NCI-H2171 (cell line): ENCODE measurements at places on chromosomes 1 and 21.

DNA sequence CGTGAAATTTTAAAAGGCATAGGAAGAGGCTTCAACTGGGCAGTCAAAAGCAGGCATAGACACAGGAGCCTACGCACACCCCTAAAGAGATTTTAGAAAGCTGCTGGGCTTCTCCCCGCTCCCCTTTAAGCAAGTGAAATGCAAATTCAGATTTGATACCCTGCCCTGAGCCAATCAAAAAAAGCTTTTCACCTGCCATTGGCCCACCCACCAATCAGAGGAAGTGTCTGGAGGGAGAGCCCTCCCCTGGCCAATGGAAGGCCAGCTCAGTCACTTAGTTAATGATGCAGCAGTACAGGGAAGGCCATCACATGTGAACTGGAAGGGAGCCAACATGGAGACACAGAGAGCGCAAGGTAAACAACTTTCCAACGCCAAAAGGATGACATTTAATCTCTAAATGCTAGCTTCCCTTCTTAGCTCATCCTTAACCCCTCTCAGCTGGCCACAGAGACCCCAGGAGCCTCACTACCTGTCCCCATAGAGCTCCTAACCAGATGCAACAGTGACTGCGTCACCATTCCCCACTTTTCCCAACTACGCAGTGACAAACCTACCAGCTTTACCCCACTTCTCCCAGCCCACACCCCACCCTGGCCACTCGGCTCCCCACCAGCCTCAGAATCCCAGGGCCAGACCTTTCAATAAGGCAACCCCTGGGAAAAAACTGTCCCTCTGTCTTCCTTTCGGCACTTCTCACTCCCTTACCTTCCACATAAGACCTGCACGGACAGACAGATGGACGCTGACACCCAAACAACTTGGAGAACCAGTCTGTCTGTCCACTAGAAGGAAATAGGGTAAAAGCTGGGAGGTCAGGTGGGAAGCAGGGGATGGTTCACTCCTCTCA, 71.0 kb downstream of the CD46 start:
- no peak for DNase-seq

GRCh38 chr1:233337505-233337904, 10.0 kb downstream of the MAP3K21 start:
- no peak for DNase-seq

DNA sequence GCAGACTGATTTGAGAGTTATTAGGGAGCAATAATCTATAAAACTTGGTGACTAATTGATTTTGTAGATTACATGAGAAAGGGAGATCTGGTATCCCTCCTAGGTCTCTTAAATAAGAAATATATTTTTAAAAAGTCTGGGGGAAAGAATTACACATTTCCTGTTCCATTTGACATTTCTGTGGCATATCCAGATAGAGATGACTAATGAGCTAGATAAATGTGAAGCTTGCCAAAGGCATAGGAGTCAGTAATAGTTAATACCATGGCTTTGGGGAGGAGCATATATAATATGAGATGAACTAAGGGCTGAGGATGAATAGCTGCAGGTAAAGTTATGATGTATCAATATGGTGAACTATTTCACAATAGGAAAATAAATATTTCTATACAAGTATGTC, 663.7 kb downstream of the PTPRC start:
- DNase-seq: no peak

DNA sequence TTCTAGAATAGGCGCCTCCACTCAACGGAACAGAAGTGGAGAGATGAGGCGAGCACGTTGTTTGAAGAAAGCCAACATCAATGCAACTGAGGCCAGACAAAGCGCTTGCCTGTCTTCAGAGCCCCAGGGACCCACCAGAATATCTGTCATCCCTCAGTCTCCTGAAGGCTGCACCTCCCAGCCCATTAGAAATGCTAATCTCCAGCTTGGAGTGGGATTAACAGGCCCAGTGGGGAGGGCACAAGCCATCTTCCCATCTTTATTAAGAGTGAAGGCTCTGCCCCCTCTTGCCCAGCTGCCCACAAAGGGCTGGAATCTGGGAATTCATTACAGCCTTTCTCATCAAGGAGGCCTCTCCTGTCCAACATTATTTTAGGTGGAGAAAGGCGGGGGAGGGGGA, 16.8 kb upstream of the CNTN2 start:
- DNase-seq: no peak

- DNase-seq: no peak
These were observed 2.1 kb upstream of the KCNAB2 start for GRCh38 chr1:6043561-6043960.

GRCh38 chr1:200282497-200283122, 127.2 kb downstream of the ZNF281 start:
- DNase-seq: no peak

- no peak for DNase-seq
These were observed 45.1 kb downstream of the ATP2B4 start for GRCh38 chr1:203671521-203672278.

DNA sequence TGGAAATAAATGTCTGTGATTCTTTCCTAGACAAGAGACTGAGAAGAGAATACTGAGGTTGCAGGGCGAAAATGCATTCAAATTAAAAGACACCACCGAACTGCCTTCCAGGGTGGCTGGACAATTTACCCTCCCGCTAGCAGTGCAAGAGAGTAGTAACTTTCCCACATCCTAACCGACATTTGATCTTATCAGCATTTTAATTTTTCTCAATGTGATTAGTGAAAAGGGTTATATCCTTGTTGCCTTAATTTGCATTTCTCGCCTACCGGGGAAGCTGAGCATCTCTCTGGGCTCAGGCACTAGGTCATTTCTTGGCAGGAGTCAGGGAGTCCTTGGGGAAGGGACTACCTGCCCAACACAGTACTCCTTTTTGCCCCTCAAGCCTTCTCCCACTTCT, 2.8 kb downstream of the TNFRSF8 start:
- DNase-seq: no peak

DNA sequence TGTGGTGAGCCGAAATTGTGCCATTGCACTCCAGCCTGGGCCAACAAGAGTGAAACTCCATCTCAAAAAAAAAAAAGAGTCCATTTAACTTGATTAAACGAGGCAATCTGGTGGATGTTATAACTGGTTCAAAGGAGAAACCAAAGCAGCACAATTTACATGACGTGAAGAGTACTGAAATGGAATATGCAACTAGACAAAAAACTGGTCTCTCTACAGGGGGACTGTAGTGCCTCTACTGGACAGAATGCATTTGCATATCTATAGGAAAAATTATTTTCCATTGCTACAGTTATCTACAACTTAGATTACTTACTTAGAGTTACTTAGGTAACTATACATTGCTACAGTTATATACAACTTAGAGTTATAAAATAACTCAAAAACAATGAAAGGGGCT, 2.7 kb upstream of the CAPN2 start:
- no peak for DNase-seq

- DNase-seq: peak; percentile 38
These were observed 2.0 kb downstream of the S100A6 start for GRCh38 chr1:153533689-153534201.

- no peak for DNase-seq
These were observed 103.1 kb upstream of the USP24 start for GRCh38 chr1:55318116-55318817.

DNA sequence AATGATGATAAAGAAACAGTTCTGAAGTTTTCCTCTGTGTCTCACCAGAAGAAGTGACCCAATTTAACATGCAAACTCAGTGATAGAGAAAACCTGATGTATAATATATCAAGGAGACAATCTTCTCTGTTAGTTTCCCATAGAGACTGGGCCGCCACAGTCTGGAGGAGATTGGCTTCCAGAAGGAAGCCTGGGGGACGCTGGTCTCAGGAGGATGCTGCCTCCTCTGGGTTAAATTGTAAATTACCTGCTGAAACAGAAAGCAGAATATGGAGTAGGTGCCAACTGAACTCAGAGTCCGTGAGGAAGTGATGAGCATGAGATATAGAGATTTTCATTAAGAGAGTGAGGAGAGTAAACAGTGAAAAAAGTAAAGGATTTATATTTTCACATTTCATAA, 15.8 kb downstream of the OR14I1 start:
- DNase-seq: no peak

- peak; percentile 13 for DNase-seq
These were observed 38.5 kb downstream of the CHD5 start for GRCh38 chr1:6141592-6141991.

- no peak for DNase-seq
These were observed 137.4 kb downstream of the C1orf21 start for GRCh38 chr1:184524248-184524647.

DNA sequence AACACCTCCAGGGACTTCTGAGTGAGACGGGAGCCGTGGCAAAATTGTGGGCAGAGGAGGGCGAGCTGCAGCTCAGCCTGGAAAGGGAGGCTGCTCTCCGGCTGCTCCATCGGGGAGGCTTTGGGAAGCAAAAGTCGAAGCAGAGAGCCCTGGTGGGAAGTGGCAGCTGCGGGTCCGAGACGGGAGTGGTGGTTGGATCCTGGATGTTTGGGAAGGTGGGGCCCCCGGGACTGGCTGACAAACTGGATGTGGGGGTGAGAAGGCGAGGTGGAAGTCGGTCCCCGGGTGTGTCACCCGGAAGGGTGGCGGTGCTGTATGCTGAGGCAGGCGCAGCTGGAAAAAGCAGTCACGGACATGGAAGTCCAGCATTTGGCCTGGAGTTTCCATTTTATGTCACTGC, 52.1 kb downstream of the KCNAB2 start:
- no peak for DNase-seq
